Activated T-cell treated with anti-CD3 and anti-CD28 coated beads, Interleukin-2, amount 50 U/mL, for 48 hours (primary cell): ENCODE measurements at places on chromosomes 1 and 21.

GRCh38 chr1:25037174-25038074 lies 107.3 kb upstream of the RUNX3 start:
- DNase-seq = peak; percentile 87

DNA sequence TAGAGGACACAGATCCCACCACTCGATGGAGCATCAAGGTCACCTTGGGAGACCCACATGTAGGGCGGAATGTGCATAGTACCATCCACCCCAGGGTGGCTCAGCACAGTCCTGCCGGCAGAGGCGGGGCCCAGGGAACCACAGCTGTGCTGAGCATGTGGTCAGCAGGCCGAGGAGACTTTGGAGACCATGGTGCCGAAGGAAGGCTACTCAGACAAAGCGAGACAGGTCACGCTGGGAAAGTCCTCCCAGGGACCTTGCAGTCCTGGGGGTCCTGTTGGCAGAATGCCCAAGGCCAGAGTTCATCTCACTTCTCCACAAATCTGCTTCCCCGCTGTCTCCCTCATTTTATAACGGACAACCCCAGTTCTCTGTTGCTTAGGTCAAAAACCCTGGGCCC lies 22.5 kb downstream of the WNT3A start:
- no peak for DNase-seq

DNA sequence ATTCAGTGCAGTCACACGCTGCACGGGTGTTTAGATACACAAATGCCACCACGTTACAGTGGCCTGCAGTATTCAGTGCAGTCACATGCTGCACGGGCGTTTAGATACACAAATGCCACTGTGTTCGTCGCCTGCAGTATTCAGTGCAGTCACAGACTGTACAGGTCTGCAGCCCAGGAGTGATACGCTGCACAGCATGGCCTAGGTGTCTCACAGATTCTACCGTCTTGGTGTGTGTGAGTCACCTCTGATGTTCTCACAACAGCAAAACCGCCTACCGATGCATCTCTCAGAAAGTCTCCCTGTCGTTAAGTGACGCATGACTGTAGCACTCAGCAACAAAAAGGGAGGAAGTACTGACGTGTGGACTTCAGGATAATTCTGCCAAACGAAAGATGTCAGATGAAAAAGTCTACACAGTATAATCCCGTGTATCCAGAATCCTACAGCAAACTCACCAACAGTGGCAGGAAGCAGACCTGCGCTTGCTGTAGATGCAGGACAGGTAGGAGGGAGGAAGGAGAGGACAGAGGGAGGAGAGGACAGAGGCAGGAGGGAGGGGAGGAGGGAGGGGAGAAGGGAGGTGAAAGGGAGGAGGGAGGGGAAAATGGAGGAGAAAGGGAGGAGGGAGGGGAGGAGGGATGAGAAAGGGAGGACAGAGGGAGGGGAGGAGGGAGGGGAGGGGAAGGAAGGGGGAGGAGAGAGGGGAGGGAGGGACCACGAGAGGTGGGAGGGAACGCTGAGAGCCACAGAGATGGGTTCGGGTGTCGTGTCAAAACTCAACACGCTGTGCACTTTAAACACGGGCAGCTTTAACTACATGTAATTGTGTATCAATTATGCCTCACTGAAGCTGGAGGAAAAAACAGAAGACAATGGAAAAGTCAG lies 36.3 kb upstream of the PCBP3 start:
- peak; percentile 49 for DNase-seq

GRCh38 chr1:63774617-63775417 lies 1.0 kb downstream of the ROR1 start:
- DNase-seq = peak; percentile 32

GRCh38 chr1:117820096-117820495 lies 109.3 kb downstream of the GDAP2 start:
- no peak for DNase-seq

- DNase-seq = no peak
Observed at GRCh38 chr1:5739561-5740078, 252.6 kb downstream of the NPHP4 start.

- DNase-seq = peak; percentile 32
Observed at GRCh38 chr1:15696956-15697521, 12.9 kb downstream of the PLEKHM2 start.

- no peak for DNase-seq
Observed at GRCh38 chr1:101205457-101205856, 31.4 kb upstream of the S1PR1 start.

DNA sequence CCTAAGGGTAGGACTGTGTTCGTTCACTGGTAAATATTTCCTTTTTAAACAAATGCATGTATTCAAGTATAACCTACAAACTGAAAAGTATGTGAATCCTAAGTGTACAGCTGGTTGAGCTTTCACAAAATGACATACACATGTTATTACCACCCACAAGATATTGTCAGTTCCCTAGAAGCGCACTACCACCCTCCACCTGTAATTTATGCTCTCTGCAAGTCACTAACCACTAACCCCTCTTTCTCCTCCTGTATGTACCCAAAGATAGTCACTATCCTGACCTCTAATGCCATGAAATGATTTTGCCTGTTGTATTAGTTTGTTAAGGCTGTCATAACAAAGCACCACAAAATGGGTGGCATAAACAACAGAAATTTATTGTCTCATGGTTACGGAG lies 82.8 kb upstream of the CHODL start:
- DNase-seq = no peak

- DNase-seq = no peak
Observed at GRCh38 chr1:32991386-32991785, 26.8 kb upstream of the RNF19B start.

GRCh38 chr1:171873664-171874063 lies 32.4 kb downstream of the DNM3 start:
- no peak for DNase-seq

DNA sequence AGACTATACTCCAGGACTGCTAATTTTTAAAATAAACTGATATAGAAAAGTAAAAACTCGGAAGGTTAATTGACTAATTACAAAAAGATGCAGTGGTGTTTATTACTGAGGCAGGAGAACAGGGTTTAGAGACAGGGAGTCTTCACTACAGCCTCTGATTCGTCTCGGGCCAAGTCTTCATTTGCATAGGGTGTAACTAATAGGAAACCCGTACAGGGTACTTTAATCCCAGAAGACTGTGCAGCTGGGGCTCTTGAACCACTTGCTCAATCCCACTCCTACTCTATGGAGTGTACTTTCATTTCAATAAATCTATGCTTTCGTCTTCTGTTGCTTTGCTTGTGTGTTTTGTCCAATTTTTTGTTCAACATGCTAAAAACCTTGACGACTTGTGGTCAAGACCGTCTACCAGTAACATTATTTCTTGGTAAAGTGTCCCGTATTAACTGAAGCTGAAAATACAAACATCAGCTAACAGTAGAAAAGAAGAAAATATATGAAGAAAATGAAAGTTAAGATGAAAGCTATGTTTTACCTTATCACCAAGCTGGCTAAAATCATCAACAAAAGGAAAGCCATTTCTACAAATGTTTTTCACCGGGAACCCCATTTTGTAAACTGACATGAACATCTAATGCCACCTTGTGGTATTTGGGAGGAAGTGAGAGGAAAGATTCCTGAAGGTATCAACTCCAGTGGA lies 8.0 kb downstream of the SDHB start:
- DNase-seq = no peak

GRCh38 chr1:167249702-167250101 lies 29.0 kb downstream of the POU2F1 start:
- DNase-seq = no peak

DNA sequence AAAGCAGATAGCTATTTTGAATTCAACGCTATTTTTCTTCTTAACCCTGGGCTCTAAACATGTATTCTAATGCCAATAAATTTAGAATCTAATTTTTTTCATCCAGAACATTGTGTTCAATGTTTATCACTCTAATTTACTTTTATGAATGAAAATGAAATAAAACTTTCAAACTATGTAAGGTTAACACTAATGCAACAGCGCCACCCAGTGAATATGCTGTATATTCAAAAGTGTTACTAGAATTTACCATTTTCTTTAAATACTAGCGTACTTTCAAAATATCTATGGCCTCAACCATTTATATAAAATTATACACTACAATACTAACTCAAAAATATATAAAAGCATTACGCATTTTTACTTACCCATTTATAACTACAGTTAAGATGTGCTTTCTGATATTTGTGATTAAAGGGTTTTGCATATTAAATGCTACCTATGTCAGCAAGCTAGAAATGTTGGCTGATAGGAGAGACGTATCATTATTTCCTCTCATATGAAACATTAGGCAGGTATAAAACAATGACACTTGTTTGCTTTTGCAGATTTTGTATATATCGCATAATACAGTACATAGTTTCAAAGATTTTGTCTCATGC lies 5.9 kb upstream of the NUF2 start:
- peak; percentile 21 for DNase-seq

- no peak for DNase-seq
Observed at GRCh38 chr1:206890125-206891060, 6.8 kb upstream of the IL24 start.

DNA sequence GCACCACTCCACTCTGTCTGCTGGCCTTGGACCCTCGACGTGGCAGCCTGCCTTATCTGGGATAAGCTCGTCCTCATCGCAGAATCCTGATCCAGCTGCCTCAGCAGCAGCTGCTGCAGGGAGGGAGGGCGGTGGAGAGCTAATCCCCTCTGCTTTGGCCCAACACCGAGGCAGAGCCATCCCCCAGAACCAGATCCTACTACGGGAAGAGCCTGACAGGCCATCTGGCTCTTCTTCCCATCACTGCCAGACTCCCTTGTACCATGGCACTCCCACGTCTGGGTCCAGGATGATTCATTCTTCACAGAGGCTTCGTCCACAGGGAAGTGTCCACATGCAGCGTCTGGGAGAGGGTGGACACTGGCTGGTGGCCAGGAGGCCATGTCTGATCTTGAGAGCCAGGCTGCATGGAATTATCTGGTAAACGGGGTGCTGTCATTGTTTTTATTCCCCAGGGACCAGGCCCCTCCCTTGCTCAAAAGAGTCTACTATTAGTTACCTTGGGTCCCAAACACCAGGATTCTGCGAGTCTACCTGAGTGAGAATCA lies 14.6 kb upstream of the PKP1 start:
- DNase-seq = no peak

GRCh38 chr1:173383351-173383750 lies 93.8 kb upstream of the PRDX6 start:
- no peak for DNase-seq

GRCh38 chr1:169091480-169091941 lies 15.0 kb upstream of the ATP1B1 start:
- no peak for DNase-seq

- no peak for DNase-seq
Observed at GRCh38 chr1:178382372-178382771, 114.4 kb downstream of the CLEC20A start.

DNA sequence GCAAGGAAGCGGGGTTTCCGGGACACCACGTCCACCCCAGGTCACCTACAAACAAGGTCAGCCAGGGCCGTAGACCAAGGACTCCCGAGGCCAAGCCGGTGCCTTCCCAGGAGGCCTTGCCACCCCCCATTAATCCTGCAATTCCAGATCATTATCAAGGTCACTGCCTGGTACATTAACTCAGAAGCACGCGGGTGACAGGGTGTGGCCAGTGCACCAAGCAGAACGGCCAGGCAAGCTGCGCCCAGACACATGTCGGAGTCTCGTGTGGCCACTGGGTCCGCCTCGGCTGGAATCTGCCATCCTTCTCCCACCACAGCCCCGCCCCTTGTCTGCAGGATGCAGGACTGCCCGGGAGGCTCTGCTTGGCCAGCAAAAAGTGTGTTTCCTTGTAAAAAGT lies 144.7 kb downstream of the PRDM16 start:
- DNase-seq = no peak

GRCh38 chr1:62516600-62516999 lies 79.8 kb downstream of the USP1 start:
- DNase-seq = no peak

GRCh38 chr1:2300851-2301606 lies 72.9 kb downstream of the SKI start:
- DNase-seq = peak; percentile 89

- no peak for DNase-seq
Observed at GRCh38 chr1:229436201-229436600, 2.3 kb upstream of the ACTA1 start.

GRCh38 chr1:66852870-66853269 lies 51.8 kb upstream of the INSL5 start:
- DNase-seq = no peak

DNA sequence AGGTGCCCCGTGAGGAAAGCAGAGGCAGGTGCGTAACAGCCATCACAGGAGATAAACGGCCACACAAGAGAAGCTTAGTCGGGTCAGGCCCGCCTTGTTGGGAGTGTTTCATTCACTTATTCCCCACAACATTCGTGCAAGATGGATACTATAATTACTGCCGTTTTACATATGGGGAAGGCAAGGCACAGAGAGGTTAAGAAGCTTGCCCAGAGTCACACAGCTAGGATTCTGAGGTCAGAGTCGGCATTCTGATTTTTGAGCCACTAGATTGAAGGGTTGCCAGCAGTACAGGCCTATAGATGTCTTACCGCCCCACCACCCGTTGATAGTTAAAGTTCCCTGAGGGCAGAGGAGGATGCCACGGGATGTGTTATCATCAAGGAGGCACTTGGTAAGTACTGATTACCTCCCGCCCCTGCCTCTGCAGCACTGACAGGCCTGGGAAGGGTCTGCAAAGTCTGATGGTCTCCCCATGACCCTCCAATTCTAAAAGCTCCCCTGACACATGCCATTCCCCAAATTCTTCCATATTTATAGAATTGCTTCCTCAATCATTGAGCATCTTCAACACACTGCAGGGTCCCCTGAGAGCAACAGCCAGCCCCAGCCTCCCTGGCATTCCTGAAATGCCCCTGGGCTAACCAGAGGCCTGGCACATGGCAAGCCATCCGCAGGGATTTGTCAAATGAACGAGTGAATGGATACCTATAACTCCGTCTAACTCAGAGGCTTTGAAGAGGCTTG lies 74.7 kb upstream of the CLDN14 start:
- DNase-seq = no peak

GRCh38 chr1:169151338-169151837 lies 44.9 kb downstream of the ATP1B1 start:
- DNase-seq = no peak

- no peak for DNase-seq
Observed at GRCh38 chr1:95547005-95547404, 313.0 kb downstream of the RWDD3 start.

DNA sequence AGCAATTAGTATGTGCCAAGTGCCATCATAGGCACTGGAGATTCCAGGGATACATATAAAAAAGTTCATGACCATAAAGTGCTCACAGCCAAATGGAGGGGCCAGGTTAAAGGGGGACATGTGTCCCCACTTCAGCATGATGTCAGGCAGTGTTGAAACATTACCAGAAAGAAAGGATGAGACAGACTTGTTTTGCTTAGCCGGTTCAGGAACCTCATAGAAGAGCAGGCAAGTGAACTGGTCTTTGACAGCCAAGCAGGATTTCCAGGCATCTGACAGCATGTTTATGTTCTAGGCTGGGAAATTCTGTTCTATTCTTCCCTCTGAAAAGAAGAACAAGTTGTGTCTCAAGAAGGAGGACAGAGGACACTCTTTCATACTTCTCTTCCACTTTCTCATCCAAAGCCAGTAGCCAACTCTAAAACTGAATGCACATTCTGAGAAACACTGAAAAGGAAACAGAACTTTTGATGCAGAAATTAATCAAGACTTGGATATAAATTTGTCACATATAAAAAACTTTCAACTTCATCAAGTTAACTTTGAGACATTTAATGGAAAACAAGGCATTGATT lies 39.7 kb downstream of the GLUL start:
- no peak for DNase-seq
